ENCODE measurements at places on chromosomes 6 and 20.

GRCh38 chr6:28496099-28496779, 19.4 kb downstream of the GPX6 start:
- DNase-seq, result no peak

DNA sequence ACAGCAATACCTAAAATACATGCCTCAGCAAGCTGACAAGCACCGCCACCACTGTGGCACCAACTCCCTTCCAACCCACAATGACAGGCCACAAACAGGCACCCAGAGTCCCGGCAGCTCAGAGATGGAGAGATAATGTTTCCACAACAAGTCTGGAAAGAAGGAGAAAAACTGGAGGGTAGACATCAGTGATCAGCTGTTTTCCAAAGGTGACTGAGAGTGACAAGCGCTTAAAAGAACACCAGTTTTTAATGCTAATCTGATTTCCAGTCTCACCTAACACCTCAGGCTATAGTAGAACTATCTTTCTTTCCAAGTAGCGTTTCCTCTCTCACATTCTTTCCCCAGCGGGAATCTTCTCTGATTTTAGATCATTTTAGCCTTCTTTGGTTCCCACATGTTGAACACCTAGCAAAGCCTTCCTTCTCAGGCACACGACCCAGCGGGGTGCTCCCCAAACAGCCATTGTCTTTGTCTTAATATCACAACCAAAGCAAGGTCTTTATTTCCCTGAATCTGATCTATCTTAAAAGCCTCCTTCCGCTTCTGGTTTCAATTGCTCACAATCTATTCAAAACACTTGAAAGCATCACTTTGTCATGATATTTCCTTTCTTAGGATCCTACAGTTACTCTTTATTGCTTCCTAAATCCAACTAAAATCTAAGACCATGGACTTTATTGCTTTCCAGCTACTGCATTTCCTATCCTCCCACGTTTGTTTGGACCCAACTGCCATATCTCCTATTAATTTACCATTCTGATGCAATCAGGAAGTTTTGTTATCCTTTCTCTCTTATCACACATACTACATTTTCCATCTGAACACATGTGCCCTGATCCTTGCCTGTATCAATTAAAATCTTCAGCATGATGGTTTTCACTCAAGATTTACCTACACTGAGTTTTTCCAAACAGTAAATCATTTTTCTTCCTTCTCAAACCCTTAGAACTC, 282.7 kb downstream of the ADGB start:
- no peak for DNase-seq

DNA sequence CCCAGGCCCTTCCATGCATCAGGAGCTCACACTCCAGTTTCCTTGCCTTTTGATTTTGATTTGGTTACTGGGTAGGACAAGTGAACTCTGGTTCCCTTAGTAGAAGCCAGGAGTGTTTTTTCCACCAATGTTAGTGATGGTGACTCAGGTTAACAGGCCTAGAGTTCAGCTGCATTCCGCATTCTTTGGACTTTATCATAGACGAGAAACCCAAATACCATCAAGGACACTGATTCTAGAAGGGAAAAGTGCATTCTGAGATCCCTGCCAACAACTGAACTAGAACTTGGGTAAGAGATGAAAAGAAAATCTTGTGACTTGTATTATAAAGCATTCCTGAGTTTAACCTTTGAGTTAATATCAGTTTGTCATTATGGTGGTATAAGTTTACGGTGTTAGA, 8.9 kb downstream of the GSS start:
- DNase-seq, result no peak

- no peak for DNase-seq
Observed at GRCh38 chr6:32814145-32814544, 2.7 kb downstream of the HLA-DOB start.

GRCh38 chr20:32539026-32539816, 45.9 kb downstream of the NOL4L start:
- no peak for DNase-seq

- peak; percentile 64 for DNase-seq
Observed at GRCh38 chr6:2197177-2197671, 48.2 kb downstream of the GMDS start.

GRCh38 chr6:97919631-97920030, 636.6 kb upstream of the MMS22L start:
- no peak for DNase-seq

GRCh38 chr6:122712093-122712447, 67.4 kb upstream of the FABP7 start:
- DNase-seq, result no peak

DNA sequence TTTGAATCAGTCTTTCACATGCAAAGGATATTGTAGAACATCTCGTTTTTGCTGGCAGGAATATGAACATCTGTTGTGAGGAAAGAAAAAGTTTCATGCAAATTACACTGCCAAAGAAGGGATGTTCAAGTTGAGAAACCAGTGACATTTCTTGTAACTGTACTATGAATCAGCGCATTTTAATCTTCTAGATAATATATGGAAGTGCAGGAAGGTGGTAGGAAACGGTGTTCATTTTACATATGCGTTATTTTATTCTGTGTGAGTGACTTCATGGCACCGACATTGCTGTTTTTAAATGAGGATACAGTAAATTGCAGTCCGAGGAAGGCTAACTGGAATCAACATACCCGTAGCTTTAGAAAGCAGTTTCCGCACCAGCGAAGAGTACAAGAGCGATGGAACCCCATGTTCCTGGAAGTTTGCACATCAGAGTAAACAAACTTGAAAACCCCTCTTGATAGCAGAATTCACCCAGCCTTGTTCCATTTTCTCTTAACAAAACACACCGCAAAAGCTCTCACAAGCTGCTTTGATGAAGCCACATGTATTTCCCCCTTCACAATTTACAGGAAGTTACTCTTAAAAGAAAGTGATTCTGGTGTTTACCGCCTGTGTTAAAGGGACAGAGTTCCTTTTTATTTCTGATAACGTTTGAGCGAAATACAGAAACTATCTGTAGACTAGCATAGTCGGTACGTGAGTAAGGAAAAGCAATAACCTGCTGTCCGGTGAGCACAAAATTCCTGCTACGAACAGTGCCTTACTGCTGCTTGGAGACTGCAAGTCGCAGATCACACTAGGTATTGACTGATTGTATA, 11.5 kb downstream of the PRDM1 start:
- DNase-seq, result no peak

GRCh38 chr6:38974389-38975151, 74.0 kb upstream of the GLP1R start:
- no peak for DNase-seq

Data from left cardiac atrium (tissue), 4 donors.